ENCODE measurements at places on chromosomes 7 and 10. TPM values are rescaled to one million over a fixed set of nuclear protein-coding genes. Genes with fewer than 3 reads are reported as not detected.

DNA sequence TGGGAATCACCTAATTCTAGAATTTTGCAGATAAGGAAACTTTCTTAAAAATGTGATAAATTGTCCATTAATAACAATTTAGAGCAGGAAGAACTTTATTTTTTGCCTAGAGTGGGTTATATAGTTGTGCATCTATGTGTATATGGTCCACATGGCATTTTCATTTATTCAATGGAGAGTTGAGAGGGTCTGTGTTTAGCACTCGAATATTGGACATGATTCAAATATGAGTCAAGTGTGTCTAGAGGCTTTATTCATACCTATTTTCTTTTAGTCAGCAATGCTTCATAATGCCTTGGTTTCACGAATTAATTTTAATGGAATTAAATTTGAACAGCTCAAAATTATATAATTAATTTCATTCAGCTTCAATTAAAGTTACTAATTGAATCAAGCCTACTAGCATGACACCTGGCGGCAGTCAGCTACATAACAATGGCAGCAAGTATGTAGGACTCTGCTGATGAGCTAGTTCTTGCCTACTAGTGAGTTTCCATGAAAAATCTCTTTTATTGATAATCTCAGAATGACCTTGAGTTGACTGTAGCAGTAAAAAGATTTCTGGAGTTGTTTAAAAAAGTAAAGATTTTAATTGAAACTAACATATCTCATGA is 17.7 kb downstream of the MDFIC start:
- DNase-seq: no peak

DNA sequence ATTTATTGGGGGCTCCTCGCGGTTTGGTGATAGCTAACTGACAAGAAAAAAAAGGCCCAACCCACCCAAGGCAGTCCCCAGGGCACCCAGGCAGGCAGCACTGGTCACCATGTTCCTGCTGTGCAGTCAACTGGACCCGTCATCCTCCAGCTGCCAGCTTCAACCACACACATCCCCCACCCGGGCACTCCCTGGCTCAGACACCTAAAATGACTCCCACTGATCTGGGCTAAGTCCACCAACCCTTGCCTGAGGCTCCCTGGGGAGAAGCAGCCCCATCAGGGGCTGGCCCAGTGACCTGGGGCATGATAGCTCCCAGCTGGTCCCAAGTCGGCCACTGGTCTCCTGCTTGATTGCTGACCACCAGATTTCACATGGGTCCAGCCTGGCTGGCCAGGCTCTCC is 161.8 kb downstream of the NRF1 start:
- no peak for DNase-seq

DNA sequence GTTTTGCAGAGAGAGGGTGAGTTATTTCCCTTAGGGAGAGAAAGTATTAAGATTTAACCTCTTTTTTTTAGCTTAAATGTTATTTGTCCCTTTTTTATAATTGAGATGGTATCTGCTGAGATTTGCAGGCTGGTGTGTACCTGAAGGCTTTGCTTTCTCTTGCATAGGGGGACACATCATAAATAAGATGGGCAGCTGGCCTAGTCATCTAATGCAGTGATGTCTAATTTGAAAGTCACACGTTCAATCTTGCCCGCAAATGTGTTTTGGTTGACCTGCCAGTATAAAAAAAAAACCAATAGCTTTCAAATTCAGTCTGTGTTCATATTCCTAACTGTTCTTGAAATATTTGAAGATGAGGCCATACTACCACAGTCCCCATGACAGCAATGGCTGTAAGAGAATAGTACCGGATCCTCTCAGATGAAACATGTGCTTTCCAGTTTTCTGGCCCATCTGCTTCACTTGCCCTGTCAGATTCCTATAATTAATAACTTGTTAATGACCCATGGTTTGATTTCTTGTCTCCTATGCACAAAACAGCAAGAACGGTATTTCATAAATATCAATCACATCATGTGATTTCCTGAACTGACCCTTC is 914.2 kb downstream of the IPMK start:
- DNase-seq: no peak

DNA sequence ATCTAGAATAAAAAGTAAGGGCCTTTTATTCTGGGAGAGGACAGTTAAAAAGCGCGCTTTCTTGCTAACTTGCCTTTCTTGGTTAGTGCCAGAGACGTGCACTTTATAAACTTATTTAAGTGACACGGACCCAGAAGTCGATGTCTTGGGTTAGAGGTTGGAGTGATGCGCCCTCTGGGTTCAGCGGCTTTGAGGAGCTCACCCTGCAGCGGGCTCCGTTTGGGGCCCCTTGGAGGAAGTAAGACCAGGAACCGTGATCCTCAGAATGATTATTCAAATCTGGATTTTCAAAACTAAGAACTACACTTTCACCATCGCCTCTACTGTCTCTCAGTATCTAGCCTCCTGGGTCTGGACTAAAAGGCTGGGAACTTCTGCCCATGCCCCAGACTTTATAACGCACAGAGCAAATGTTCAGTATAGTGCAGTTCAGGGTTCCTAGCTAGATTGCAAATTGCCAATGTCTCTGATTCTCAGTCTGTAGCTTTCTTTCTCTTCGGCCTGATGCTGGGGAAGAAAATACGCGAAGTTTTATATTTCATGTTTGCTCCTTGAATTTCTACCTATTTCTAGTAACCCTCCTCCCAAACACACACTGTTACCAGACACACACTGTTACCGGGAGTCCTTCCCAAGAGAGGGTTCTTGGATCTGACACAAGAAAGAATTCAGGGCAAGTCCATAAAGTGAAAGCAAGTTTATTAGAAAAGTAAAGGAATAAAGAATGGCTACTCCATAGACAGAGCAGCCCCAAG is 18.6 kb upstream of the SMO start:
- DNase-seq: no peak

GRCh38 chr10:102229810-102230263 is 3.7 kb downstream of the ELOVL3 start:
- no peak for DNase-seq

DNA sequence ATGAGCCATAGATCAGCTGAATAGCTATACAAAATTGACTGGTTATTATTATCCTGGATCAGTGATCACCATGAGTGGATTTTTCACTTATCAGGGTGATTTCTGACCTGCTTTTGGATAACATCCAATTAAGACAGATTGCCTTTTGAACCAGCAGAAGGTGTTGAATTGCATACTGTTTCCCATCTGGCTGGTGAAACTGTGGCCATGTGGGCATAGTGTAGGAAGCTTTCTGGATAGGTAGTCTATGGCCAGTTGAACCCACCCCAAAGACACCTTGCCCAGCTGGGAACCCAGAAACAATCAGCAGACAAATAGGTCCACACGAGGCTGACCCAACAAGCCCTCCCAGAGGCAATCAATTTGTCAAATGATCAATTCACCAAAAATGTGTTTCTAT is 29.3 kb downstream of the DNAJC12 start:
- DNase-seq: no peak

DNA sequence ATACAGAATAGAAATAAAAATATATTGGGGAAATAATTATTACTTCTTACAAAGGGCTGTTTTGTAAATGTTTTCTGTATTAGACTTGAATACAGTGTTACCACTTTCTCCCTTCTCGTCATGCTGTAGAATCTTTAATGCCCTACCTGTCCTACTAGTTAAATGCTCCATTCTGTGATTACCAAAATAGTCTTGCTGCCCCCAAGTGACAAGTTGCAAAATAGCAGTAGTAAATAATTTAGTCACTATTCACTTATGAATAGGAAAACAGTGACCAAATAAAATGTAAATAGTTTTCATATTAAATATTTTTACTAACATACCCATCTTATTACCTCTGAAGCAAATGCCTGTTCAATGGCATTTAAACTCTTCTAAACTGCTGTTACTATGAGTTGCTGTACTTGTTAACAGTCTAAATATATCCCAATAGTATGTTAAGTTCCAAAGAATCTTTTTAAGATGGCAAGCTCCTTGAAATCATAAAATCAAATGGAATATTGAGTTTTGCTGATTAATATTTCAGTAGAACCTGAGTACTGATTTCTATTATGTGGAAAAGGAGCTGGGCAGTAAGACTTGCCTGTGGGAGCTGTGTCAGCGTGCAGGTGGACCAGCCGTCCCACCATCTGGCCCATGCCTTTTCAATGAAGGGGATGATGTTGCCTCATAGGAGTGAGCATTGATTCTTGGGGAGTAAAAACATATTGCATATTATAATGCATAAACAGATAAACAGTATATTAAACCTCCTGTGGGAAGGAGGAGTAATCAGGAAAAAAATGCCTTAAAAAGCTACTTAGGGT is 18.1 kb upstream of the OIT3 start:
- DNase-seq: no peak

- DNase-seq: peak; percentile 92
Observed at GRCh38 chr7:1028775-1029636, 15.3 kb upstream of the GPR146 start.

DNA sequence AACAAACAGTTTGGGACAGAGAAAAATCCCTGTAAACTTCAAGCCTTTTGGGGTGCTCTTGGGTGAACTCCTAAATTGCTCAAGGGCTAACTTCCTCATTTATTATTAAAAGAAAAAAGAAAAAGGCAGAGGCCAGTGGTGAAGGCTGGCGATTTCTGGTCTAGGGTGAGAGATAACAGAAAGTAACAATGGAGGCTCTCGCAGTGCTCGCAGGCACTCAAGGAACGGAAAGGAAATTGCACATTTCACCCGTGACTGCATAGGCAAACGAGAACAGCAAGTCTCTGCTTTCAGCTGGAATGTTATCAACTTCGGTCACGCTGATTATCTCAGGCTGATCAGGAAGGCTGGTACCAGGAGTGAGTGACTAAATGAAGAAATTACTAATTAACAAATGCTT is 70.7 kb downstream of the PRKAG2 start:
- peak; percentile 44 for DNase-seq

- no peak for DNase-seq
Observed at GRCh38 chr7:130333832-130334231, 10.8 kb upstream of the CPA5 start.

DNA sequence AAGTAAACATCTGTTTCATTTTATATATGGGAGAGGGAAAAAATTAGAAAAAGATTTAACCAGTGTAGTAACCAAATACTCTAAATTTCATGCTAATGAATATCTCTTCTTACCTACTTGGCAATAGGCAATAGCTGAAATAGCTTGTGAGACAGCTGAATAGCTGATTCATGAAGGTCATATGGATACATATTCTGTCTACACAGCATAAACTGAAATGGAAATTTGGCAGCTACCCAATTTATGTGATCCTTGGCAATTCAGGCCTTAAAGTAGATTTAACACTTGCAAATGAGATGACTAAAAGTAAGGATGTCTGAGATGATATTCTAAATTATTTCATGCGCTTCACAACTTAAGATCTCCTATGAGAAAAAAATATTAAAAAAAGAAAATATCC is 261.2 kb upstream of the SEMA3A start:
- peak; percentile 31 for DNase-seq

- DNase-seq: no peak
Observed at GRCh38 chr7:117970801-117971200, 97.6 kb upstream of the CTTNBP2 start.

DNA sequence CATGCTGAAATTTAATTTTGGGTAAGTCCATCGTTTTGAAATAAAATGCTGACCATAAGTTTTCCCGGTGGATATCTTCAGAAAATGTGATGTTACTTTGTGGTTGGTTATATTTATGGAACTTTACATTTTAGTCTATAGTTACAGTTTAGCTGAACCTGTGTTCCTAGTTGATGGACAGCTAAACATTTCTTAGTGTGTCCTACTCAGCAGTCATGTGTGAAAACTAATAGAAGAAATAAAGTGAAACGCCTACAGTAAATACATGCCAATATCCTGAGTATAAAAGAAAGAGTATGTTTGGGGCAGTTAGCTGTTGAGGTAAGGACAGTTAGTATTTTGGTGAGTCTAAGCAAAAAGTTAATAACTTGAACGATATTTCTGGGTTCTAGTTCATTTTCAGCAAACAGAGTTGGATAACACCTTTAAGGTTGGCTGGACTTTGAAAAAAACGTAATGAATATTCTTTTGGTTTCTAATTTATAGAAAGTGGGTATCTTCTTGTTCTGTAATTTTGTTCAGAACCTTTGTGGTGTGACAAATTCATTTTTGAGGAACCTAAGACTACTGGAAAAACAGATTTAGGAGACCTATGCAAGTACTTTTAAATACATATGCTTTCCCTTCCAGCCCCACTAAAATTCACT is 28.7 kb downstream of the LCOR start:
- DNase-seq: no peak

GRCh38 chr7:28222636-28223035 is 42.0 kb upstream of the JAZF1 start:
- DNase-seq: no peak

HMX2 gene
- total RNA-seq: not detected

VAX1 gene
- 0.62 TPM for total RNA-seq

SLC18A3 gene
- 4.6 TPM for total RNA-seq

DPYSL4 gene
- 26.1 TPM for total RNA-seq

ZNF746 gene
- 23.3 TPM for total RNA-seq

TMEM225B gene
- 0.43 TPM for total RNA-seq

ZNF777 gene
- 17.2 TPM for total RNA-seq

SORCS1 gene
- total RNA-seq: 1.1 TPM

MALRD1 gene
- 0.24 TPM for total RNA-seq
